ENCODE measurements at places on chromosomes 12 and 14.

GRCh38 chr12:67427336-67427735 lies 158.2 kb downstream of the CAND1 start:
- no peak for DNase-seq

- DNase-seq, result no peak
Measured at GRCh38 chr14:76763096-76764041, 2.1 kb downstream of the VASH1 start.

DNA sequence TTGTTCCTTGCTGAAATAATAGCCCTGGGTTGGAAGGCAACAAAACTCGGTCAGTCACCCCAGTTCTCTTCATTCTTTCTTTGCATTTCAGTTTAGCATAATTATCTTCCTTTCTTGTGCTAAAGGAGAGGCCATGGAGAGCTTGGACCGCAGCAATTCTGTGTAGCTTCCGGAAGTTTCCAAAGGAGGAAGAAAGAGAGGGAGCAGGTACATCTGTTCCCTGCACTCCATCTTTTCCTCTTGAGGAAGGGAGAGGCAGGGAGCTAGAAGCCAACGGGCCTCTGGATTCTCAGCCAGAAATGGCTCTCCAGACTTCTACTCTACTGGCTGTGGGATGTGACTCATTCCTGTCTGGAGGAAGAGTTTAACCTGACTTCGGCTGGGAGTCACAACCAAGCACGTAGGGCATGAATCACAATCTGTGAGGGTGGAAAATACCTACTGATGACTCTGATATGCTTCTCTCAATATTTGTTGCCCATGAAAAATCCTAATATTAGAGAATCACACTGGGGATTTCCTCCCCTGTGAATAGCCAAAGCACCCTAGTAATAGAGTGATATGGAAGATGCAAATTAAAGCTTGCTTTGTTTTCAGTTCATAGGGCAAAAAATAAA lies 17.0 kb downstream of the ANO6 start:
- no peak for DNase-seq

- no peak for DNase-seq
Measured at GRCh38 chr14:54908190-54908589, 5.6 kb upstream of the GCH1 start.

DNA sequence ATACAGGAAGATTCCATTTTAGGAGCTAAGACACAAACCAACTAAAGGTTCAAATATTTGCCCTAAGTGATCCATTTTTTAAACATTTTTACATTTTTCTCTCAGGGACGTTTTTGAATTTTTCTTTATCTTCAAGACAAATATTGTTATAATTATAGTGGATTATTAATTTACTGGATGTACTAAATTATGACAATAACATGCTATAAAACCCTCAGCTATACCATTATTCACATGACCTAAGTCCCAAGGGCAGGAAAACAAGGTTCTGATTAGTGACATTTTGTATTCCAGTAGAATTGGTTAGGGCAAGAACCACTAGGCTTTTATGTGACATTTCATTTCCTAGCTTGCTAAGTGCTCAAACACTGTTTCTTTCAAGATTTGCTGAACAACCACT lies 16.5 kb upstream of the FBLN5 start:
- DNase-seq, result no peak

DNA sequence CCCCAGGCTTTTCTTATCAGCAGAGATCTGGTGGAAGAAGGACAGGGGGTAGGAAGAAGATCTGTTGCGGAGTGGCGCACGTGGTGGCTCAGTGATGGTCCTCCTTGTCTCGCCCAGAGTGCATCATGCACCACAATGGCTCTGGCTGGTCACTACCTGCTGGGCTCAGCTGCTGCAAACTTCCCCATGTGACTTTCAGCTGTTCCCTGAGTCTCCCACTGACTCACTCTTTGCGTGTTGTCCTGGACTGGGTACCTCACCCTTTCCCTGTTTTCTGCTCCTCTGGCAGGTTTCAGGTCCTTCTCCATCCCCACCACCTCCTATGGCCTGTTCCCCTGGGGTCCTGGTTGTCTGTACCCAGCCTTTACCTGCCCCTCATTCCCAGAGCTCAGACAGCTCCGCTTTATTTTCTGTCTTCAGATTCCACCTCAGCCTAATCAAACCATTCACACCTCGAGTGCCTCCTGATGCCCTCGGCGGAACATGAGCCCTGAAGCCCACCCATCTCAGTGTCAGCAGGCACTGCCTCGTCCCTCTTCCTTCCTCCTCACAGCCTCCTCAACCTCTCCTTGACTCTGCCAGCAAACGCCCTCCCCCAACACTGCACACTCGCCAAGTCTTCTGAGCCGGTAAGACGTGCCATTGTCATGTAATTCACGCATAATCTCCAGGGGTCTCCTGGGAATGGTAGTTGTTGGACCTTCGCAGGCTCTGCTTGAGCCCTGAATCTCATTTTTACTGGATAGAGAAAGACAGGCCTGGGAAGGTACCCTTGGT lies 1.8 kb downstream of the C1R start:
- no peak for DNase-seq

DNA sequence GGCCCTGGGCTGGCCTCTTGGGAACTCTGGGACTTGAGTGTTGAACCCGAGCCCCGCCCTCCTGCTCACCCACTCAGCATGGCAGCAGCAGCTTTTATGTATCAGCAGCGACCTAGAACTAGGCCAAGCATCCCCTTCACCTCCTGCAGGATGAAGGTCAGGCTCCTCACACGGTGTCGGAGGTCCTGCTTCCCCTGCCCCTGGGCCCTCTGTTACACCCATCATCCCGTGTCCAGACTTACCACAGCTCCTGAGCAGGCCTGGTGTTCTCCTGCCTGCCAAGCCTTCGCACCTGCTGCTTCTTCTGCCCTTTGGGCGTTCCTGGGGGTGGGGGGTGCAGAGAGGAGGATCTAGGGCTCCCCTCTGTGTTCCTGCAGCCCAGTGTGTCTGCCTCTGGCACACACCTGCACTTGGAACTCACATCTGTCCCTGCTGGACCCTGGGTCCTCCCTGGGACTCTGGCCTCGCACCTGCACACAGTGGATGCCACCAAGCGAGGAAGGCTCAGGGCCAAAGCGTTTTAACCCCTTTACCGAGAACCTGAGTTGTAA lies 80.3 kb downstream of the PAPOLA start:
- no peak for DNase-seq

DNA sequence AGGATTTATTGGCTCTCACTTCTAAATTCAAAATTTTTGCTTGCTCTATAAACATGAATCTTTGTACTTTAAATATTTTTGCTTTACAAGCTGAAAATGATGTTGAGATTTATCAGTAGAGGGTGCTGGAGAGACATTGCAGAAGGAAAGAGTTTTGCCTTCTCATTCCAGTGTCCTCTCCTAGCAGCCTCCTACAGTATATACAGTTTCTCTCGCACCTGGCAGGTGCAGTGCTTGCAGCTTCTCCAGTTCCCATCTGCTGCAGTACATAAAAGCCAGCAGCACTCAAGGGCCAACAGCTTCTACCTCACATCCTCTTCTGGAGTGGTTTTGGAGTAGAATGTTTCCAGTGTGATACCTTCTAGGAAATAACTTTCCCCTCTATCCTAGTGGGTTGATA lies 601.8 kb upstream of the ATXN7L3B start:
- no peak for DNase-seq
